Putamen (tissue), 1 donor: ENCODE measurements at places on chromosomes 12 and 14.

DNA sequence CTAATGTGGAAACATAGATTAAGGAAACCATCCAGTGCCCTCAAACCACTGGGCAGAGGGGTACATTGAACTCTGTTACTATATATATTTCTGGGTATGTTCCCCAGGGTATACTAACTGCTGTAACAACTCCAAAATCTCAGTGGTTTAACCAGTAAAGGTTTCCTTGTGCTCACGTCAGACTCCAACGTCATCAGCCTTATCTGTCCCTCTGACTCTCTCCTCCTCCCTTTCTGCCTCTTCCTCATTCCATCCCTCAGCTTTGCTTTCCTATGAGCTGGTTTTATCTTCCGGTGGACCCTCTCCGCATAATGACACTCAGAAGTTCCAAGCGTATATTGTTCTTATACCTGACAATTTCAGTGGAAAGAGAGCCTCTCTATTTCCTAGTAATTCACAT, 21.2 kb upstream of the SMCO2 start:
- no peak for DNase-seq

- no peak for DNase-seq
These were observed 65.5 kb upstream of the MDM1 start for GRCh38 chr12:68397566-68398158.

DNA sequence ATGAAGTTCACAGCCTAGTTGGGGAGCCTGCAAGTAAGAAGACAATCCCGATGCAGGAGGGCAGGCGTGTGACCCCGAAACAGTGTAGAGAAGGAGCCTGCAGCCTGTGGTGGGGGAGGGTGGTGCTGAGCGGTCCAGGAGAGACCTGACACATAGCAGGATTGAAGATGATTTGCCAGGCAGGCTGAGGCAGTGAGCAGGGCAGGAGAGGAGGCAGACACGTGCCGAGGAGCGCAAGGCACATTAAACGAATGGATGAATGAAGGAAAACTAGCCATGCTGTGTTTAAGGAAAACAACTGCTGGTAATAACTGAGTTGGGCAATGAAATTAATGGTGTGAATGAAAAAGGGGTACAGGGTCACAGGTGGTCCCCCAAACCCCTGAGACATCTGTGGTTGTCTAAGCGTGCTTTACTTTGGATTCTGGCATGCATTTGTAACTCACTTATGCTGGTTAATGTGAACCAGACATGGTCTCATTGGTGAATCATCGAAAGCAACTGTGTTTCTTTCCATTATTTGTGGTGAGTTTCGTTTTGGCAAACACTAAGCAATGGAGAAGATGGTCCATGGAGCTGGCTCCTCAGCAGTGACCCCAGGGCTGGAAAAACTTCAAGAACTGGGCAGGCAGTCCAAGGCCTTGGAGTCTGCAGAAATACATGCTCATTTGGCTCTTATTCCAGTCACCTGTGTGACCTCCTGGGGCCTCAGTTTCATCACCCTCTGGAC, 96.9 kb upstream of the EVL start:
- DNase-seq, result no peak

DNA sequence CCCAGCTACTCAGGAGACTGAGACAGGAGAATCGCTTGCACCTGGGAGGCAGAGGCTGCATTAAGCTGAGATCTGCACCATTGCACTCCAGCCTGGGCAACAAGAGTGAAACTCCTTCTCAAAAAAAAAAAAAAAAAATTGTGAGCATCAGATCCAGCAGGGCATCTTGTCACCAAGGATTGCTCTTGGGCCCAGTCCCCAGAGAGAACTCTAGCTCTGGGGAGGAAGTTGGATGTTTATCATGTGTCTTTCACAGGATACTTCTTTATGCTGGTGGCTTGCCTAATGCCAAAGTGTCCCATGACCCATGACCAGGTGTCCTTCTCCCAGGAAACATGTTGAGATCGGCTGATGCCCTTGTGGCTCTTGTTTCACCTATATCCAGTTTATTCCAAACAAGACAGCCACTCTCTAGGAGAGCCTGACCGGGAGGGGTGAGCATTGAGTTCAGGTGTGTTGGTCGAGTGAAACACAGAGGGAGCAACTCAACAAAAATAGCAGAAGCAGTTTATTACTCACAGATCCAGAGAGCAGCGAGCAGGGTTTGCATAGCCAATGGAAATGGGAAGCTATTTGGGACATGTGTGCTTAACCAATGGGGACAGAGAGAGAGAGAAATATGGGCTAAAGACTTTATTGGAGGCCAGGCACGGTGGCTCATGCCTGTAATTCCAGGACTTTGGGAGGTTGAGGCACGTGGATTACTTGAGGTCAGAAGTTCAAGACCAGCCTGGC, 6.6 kb upstream of the TCHP start:
- no peak for DNase-seq

DNA sequence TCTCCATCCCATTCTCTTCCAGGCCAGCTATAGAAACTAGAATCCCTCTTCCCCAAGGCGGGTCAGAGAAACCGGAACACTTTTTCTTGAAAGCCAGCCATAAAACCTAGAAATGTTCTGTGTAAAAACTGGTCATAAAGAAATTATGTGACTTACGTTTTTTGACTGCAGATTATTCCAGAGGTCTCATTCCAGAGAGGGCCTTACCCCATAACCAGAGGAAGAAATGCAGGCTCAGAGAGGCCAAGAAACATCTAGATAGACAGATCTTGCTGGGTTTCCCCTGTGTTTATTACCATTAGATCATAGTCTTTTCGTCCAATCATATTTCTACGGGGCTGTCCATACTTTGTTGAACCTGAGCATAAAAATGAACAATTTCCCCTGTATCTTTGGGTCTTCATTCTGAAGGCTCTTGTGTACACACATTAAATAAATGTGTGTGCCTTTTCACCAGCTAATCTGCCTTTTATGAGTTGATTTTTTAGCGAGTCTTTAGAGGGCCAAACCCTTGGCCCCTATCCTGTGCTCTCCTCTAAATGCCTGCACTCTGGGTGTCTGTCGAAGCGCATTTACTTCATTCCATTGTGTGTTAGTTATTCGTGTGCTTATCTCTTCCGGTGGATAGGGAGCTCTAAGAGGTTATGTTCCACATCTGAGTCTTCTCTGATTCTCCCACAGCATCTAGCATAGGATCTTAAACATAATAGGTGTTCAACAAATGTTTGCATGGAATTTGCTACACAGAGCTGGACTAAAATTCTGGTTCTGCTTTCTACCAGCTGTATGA, 163.0 kb downstream of the ADCK1 start:
- no peak for DNase-seq

GRCh38 chr14:51419685-51420084, 179.6 kb downstream of the TMX1 start:
- DNase-seq, result no peak

GRCh38 chr12:256958-257357, 5.7 kb downstream of the SLC6A13 start:
- no peak for DNase-seq

GRCh38 chr12:80015660-80016059, 80.8 kb upstream of the PPP1R12A start:
- DNase-seq, result no peak

- no peak for DNase-seq
These were observed 58.4 kb downstream of the SLC25A21 start for GRCh38 chr14:37114002-37114401.

DNA sequence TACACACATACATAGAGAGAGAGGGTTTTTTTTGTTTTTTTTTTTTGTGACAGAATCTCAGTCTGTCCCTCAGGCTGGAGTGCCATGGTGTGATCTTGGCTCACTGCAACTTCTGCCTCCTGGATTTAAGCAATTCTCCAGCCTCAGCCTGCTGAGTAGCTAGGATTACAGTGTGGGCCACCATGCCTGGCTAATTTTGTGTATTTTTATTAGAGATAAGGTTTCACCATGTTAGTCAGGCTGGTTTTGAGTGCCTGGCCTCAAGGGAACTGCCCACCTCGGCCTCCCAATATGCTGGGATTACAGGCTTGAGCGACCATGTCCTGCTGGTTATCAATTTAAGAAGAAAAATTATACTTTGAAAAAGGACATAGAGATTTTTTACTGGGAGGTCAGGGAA, 710.6 kb downstream of the SLC6A15 start:
- DNase-seq, result no peak

DNA sequence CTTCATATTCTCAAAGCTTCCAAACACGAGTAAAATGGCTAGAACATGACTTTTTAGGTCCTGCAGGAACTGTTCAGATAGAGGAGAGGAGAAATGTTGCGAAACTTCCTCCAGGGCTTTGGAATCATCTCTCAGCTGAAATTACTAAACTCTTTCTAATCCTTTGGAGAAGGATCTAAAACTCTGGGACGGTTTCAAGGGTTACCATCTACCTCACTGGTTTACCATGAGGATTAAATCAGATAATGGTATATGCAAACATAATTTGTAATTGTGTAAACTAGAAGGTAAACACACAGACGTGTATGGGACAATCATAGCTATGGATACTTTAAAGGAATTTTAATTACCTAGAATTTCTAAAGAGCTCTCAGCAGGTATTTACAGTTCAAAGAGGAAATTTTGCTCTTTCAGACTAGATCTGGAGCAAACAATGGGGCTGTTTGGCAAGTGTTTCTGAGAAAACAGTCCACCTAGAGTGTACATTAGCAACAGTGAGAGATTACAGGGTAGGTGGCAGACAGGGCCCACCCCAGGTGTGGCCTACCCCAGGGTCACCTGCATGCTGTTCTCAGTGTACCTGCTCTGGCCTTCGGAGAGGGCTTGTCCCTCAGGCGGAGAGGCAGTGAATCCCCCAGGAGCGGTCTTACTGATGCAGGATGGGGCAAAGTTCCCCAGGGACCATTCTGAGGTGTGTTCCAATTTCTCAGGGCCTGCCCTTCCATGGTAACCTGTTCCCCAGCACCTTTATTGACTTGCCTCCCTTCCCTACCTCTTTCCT, 124.7 kb upstream of the MAX start:
- no peak for DNase-seq

DNA sequence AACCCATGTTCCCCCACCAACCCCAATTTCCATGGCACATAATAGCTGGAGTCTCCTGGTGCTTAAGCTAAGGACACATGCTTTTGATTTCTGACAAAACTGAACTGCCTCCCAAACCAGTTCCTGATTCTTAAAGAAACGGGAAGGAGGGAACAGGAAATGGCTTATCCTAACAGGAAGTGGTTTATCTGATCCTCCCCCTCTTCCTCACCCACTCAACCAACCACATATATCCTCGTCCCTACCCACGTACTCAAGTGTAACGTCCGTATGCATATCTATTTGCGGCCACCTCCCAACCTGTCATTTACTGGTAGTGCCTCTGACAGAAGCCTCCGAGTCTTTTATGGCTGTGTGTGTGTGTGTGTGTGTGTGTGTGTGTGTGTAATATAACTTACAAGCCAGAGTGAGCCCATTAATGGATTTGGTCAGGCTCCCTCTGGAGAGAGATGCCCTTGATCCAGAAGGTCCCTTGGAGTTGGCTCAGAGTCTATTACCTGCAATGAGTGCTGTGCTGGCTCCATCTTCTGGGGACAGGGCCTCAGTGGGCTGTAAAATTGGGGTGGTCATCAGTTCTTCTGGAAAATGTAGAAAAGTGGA, 7.7 kb downstream of the DAZAP2 start:
- DNase-seq, result no peak

GRCh38 chr14:33332497-33332896, 393.8 kb downstream of the NPAS3 start:
- peak; percentile 86 for DNase-seq

DNA sequence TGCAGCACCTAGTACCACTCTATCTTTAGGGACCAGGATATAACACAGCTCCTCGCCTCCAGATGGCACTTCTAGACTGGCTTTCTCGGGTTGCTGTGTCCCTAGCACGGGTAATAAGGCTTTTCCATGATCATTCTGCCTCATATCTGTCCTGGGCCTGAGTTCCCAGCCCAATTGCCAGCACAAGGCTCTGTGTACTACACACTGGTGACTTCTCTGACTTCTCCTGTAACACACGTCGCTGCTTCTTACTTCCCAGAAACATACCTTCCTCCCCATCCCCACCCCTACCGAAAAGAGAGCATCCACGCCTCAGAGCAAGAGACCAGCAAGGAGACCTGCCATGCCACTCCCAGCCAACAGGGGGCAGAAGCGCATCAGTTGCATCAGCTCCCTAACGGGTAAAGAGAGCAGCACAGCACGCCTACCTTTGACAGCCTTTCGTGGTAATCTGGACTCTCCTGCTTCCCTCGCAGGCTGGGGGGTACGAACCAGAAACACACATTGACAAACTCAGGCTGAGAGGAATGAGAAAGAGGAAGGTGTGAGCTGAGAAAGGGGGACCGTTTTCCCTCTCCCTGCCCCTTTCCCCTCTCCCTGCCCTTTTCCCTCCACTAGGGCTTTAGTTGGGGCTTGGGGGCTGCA, 21.2 kb upstream of the ZNF740 start:
- DNase-seq, result peak; percentile 45

GRCh38 chr14:70077720-70078119, 111.0 kb downstream of the SLC8A3 start:
- DNase-seq, result no peak
